Trophoblast cell (in vitro differentiated cells and primary cell): ENCODE measurements at places on chromosomes 13 and 19.

DNA sequence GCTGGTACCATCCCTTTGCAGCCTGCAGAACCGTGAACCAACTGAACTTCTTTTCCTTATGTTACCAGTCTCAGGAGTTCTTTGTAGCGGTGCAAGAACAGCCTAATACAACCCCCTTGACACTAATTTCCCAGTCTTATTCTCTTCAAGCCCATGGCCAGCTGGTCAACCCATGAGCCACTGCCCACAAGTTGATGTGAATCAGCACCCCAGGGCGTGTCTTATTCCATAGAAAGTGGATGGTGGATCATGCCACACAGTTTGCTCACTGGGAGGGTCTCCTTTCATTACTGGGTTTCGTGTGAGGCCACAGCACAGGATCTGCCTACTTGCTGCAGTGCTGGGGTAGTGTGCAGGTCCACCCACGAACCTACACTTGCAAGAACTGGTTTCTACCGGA is 27.0 kb downstream of the TEX29 start:
- no peak for DNase-seq

- DNase-seq, result peak; percentile 99
Observed at GRCh38 chr13:75492389-75492788, 10.4 kb upstream of the TBC1D4 start.

DNA sequence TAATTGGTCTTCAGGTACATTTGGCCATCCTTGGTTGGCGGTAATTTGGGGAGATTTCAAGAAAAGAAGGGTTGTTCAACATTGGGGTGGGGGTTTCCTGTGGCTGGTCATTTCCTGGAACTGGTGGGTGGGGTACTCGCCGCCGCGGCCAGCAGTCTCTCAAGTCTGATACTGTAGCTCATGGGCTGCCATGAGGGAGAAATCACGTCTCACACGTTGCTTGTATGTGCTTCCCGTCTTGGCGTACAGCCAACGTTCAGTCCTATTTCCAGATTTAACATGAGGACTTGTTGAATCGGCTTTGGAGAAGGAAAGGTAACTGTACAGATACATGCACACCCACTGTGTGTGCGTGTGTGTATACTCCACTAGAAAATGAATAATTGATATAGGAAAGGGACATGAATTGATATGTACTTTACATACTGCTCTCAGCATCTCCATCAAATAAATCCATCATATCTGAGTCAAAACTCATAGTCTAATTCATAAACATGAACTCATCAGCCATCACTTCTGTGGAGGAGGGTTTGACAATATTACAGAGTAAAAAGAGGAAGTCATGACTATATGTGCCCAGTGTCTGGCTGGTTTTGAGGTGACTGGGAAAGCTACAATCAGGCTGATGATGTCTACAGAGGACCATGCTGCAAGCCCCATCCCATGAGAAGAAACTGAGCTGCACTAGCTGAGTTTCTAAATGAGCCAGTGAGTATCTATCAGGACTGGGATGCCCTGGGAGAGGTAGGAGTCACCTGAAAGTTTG is 418.1 kb downstream of the TSHZ3 start:
- DNase-seq, result no peak

- no peak for DNase-seq
Observed at GRCh38 chr19:5081443-5082161, 112.7 kb downstream of the KDM4B start.

DNA sequence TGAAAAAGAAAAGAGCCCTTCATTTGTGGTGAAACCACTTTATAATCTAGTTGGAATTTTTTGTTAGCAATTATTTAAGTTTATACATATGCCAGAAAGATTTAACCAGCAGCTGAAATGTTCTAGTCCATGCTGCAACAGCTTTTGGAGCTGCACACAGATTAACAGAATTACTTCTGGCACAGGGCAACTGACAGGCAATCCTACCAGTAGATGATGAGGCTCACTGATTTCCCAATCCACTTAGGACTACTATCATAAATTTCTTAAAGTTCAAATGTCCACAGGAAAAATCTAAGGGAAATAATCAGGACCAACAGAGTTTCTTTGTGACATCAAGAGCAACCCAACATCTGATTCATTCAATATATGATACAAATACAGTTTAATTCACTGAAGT is 78.8 kb downstream of the CRYL1 start:
- no peak for DNase-seq

DNA sequence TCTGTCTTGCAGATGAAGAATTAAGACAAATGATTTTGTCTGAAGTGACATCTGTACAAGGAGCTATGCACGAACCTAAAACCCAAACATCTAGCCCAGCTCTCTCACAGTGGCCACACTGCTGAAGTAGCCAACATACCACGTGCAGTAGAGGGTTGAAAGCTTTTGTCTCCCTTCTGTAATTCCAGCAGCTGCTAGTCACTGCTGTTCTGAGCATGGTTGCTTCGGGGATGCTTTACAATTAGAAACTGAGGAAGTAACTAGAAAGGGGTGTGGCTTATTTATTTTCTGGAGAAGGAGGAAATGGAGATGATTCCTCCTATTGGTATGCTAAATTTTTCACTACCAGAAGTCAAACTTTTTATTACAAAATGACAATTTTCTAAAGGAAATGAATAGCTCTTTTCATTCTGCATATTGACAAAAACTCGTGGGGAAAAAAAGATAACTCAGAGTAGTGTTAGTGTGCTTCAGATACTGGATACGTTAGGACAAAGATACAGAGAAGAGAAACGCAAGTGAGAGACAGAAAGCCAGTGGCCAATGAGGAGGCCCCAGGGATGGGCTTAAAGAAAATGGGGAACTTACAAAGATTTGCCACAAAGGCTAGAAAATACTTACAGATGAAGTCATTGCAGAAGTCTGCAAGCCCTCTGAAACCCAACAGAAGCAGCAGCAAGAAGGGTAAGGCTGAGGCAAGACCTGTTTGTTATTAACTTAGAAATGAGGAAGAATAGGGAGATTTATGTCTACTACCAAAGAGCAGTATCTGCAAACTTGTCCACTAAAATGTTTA is 192.7 kb upstream of the MIR17HG start:
- DNase-seq, result peak; percentile 24

GRCh38 chr19:5994405-5995165 is 16.6 kb upstream of the RANBP3 start:
- DNase-seq, result no peak

DNA sequence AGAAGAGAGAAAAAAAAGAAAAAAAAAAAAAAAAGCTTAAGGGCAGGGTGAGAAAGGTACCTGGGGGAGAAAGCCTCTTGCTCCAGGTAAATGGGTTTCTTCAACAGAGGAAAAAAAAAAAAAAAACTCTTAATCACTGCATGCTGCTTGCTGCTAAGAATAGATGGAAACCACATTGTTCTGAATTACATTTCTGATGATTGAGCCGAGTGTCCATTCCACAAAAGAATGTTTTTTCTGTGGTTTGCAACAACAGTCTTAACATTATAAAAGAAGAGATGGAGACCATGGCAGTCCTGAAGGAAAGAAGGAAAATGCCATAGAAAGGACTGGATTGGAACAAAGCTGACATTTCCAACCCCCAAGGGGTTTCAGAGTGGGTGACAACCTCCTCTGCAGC is 1312.7 kb downstream of the SLITRK1 start:
- DNase-seq, result no peak

- peak; percentile 96 for DNase-seq
Observed at GRCh38 chr13:110448230-110448629, 113.3 kb downstream of the RAB20 start.

DNA sequence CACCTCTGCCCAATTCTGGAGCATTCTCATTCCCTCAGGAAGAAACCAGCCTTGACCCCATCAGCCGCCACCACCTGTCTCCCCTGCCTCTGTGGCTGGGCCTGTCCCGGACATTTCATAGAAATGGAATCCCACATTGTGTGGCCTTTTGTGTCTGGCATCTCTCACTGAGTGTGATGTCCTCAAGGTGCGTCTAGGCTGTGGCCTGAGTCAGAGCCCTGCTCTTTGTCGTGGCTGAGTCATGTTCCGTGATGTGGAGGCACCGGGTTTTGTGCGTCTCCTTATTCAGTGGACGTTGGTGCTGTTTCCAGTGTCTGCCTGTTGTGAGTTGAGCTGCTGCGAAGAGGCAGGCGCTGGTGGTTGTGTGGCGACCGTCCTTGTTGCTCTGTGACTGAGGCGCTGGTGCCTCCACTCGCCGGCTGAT is 3.5 kb downstream of the FZR1 start:
- DNase-seq, result peak; percentile 91

DNA sequence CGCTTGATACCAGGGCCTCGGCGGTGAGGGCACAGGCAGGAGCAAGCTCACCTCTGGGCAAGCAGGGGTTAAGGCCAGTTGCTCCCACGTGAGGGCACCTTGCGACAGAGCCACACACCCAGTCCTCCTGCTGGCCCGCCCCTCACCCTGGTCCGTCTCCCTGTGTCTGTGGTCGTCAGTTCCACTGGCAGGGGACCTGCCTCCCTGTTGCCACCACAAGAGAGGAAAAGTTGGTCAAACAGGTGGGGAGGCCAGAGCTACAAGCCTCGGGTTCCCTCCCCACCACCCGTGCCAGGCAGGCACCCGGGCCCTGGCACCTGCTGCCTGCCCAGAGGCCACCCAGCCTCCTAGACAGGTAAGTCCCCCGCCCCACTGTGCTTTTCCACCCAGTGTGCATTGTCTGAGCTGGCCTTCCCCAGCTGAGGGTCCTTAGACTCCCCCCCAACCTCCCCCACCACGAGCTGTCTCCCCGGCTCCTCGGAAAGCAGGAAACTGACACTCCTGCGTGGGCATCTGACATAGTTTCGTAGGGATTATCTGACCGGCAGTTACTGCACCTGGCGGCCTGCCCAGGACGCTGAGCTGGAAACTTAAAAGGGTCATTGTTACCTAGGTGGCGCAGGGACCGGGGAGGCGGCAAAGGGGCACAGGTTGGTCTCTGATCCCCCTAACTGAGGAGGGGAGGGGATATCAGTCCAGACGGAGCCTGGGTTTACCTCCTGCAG is at the start of gene TJP3:
Gene TJP3, plus strand, starts transcription at position 178 of the 725 bp plus-strand sequence. CDS start 20,049 bp downstream, outside the sequence.
- no peak for DNase-seq

DNA sequence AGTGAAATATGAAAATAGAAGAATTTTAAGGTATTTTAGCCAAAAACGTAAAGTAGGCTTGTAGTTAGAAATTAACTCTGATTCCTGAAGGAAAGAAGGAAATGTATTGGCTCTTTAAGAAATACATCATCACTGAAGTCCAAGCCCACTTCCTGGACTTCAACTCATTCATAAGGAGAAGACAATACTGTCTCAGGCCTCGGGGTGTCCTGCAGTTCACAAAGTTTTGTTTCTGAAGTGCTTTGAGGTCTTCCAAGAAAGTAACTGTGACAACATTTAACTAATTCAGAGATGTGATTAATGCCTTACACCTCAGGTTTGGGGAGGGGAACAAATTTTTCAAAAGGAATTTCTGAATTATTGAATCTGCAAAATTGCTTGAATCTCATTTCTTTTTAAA is 65.8 kb upstream of the STARD13 start:
- DNase-seq, result no peak

- peak; percentile 38 for DNase-seq
Observed at GRCh38 chr19:13095934-13096927, 6.4 kb downstream of the LYL1 start.

- no peak for DNase-seq
Observed at GRCh38 chr19:6876748-6877147, 10.6 kb upstream of the ADGRE1 start.

GRCh38 chr13:60095300-60095699 is 68.4 kb downstream of the DIAPH3 start:
- DNase-seq, result no peak

GRCh38 chr13:52141299-52141698 is 12.4 kb upstream of the NEK5 start:
- DNase-seq, result no peak

DNA sequence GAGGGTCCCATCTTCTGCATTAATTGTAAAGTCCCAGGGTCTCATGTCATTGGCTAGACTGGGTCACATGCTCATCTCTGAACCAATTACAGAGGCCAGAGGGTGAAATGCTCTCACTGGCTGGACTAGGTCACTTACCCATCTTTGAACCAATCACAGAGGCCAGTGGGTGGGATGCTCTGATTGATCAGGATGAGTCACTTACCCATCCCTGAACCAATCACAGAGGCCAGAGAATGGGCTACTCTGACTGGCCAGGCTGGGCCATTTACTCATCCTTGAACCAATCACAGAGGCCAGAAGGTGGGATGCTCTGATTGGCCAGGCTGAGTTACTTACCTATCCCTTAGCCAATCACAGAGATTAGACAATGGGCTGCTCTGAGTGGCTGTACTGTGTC is 5.3 kb downstream of the MISP start:
- DNase-seq, result no peak

DNA sequence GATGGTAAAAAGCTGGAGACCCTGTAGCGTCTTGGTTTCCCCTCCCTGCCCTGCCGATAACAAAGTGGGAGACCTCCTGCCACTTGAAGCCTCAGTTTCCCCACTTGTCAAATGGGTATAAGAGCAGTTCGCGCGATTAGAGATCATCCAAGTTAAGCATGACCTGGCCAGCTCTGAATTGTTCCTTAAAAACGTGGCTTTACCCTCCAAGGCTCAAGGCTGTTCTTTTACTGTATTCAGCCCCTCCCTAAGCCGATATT is 421 bp downstream of the TNPO2 start:
- no peak for DNase-seq

- no peak for DNase-seq
Observed at GRCh38 chr13:113152691-113152983, 5.8 kb upstream of the PROZ start.

GRCh38 chr19:5627395-5627904 is 4.6 kb downstream of the SAFB start:
- DNase-seq, result peak; percentile 42

DNA sequence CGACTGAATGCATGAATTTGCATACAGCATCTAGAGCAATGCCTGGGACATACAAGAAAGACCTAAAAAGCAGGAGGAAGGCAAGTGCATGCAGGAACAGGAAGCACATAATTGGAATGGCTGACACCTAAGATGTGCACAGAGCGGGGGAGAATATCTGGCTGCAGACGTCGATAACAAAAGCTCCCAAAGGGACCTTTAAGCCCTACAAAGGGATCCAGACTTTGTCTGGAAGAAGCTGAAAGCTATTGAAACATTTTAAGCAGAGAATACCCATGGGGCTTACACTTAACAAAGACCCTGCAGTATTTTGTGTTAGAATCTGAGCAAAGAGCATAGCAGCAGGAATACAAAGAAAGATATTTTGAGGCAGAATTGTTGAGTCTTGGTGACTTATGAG is 107.4 kb upstream of the CLDN10 start:
- no peak for DNase-seq

DNA sequence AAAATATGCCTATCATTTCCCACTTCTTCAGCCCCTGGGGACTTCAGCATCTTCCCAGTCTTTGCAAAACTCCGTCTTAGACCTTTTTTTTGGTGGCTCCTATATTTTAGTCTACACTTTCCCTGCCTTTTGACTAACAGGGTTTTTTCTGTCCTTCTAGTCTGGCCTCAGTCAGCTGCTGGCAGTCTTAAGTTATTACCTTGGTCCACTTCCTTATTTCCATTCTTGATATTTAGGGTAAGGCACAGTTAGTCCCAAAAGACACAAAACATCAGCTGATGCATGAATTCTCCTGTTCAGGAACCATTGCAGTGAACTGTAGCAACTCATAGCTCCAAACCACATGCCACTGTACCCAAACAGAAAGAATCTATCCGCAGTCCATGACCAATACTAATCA is 234.6 kb upstream of the RFC3 start:
- no peak for DNase-seq

DNA sequence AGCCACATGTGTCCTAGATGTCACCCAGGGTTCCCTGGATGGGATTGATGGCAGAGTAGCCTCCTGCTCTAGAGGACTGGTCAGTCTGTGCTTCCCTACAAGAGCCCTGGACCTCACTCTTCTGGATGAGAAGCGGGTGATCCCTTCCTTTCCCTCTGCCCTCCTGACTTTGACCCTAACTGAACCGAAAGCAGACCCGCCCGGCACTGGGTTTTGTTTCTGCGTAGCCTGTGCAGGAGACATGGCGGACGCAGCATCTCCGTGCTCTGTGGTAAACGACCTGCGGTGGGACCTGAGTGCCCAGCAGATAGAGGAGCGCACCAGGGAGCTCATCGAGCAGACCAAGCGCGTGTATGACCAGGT is 4.9 kb downstream of the THOP1 start:
- DNase-seq, result no peak
